ENCODE measurements at places on chromosomes 7 and 10. TPM values are rescaled to one million over a fixed set of nuclear protein-coding genes. Genes with fewer than 3 reads are reported as not detected.

DNA sequence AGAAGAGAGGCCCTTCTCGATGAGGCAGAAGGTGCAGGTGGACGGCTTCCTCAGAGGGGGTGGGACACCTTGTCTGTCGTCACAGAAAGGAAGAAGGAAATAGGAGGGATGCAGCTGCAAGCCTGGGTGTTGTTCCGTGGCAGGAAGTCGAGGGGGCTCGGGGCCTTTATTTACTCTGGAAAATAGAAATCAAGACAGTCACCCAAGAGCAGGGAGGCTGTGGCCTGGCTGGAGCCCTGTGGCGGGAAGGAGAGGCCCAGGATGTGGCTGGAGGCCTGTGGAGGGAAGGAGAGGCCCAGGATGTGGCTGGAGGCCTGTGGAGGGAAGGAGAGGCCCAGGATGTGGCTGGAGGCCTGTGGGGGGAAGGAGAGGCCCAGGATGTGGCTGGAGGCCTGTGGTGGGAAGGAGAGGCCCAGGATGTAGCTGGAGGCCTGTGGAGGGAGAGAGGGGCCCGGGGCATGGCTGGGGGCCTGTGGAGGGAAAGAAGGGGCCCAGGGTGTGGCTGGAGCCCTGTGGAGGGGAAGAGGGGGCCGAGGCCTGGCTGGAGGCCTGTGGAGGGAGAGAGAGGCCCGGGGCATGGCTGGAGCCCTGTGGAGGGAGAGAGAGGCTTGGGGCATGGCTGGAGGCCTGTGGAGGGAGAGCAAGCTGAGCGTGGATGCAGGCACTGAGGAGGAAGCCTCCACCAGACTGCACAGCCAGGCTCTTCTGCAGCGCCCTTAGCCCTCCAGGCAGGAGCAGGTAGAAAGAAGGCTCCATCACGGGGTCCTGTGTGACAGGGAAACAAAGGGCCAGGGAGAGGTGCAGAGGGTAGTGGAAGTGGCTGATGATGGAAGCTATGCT lies 97.3 kb upstream of the SFMBT2 start:
- peak overlapping the region; percentile 89 for H3K27ac ChIP-seq
- H3K4me1 ChIP-seq: peaks cover 55% of the 10 kb centered on the region
- H3K4me3 ChIP-seq: peak overlapping the region; percentile 58

DNA sequence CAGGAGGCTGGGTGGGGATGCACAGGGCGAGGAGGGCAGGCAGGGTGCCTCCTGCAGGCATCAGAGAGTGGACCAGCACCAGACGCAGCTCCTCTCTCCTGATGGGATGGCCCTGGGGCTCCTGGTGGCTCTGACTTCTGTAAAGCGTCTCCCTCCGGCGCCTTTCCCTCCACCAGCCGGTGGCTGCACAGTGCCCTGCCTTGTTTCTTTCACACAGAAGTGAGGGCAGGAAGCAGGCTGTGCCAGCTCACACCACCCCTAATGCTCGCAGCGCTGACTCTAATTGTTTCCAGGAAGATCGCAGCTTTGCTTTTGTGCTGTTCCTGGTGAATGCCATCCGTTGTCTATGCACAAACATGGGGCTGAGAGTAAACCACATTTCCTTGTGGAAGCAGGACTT lies 152.3 kb upstream of the LANCL2 start:
- H3K27me3 ChIP-seq: peaks cover 2% of the 10 kb centered on the region
- no peak overlapping the region for H3K27ac ChIP-seq
- no peaks in the 10 kb centered on the region for H3K4me1 ChIP-seq

GRCh38 chr7:92276460-92276864 lies 30.7 kb downstream of the ANKIB1 start:
- DNase-seq: no peak
- H3K4me1 ChIP-seq: peaks cover 11% of the 10 kb centered on the region
- H3K27me3 ChIP-seq: no peaks in the 10 kb centered on the region
- no peak overlapping the region for H3K27ac ChIP-seq
- peaks cover 36% of the 10 kb centered on the region for H3K36me3 ChIP-seq

DNA sequence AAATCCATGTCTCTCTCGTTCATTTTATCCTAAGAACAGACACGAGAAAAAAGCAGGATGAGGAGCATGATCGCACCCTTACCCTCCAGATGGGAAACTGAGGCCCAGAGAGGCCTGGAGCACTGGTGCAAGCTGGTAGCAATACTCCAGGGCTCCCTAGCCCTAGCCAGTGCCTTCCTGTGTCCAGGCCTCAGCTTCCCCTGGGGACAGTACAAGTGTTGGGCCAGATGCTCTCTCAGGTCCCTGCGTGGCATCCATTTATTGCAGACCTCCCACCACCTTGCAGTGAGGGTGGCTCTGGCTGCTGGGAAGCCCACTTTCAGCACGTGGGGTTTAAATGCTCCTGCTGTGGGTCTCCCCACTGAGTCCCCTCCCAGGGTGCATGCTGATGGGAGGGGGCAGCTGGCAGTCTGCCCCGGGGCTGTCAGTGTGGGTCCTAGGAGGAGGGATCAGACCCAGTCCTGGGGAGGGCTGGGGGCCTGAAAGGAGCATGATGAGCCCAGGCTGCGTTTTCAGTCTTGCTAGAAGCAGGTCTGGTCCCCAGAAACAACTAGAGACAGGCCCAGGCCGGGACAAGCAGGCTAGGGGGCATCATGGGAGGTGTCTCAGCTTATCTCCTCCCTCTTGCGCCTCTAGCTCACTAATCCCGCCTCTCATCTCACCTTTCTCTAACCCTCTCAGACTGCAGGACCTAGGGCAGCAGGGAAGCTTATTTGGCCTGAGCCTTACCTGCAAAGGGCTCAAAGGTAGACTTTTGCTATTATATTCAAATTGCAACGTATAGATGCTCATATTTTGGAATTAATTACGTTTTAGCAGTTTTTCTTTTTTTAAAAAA lies 662 bp upstream of the PPIF start:
- H3K27me3 ChIP-seq: peaks cover 1% of the 10 kb centered on the region
- peak; percentile 45 for DNase-seq
- peak overlapping the region; percentile 91 for H3K4me3 ChIP-seq

- no peaks in the 10 kb centered on the region for H3K27me3 ChIP-seq
- no peak overlapping the region for H3K27ac ChIP-seq
- no peaks in the 10 kb centered on the region for H3K36me3 ChIP-seq
- DNase-seq: no peak
Measured at GRCh38 chr7:137015015-137015414, 146.6 kb downstream of the CHRM2 start.

DNA sequence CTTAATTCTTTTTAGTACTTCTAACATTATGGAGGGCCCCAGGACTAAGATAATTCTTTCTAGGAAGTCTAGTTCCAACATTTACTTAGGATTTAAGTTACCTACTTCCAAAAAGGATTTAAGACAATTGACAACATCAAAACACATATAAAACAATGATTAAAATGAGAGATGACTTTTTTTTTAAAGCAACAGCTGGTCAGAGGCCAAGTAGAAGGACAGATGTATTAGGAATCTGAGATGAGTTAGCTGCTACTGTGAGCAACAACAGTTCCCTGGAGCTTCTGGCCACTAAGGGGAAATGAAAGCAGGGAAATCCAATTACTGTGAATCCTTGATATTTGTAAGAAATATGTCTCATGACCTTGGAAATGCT lies 222.3 kb downstream of the PHTF2 start:
- peaks cover 35% of the 10 kb centered on the region for H3K27me3 ChIP-seq
- no peaks in the 10 kb centered on the region for H3K36me3 ChIP-seq
- no peak overlapping the region for H3K4me3 ChIP-seq
- peaks cover 6% of the 10 kb centered on the region for H3K4me1 ChIP-seq
- DNase-seq: no peak

- no peaks in the 10 kb centered on the region for H3K36me3 ChIP-seq
- peaks cover 2% of the 10 kb centered on the region for H3K4me1 ChIP-seq
- DNase-seq: no peak
- H3K27me3 ChIP-seq: peaks cover 6% of the 10 kb centered on the region
Measured at GRCh38 chr7:55072251-55072650, 53.4 kb downstream of the EGFR start.

DNA sequence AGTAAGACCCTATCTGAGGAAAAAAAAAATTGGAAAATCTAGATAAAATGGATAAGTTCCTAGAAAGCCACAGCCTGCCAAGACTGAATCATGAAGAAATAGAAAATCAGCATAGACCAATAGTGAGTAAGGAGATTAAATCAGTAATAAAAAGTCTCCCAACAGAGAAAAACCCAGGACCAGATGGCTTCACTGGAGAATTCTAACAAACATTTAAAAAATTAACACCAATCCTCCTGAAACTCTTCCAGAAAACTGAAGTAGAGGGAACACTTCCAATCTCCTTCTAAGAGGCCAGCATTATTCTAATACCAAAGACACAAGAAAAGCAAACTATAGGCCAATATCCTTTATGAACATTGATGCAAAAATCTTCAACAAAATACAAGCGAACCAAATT lies 8.8 kb upstream of the LIMK1 start:
- H3K27ac ChIP-seq: no peak overlapping the region
- H3K4me1 ChIP-seq: no peaks in the 10 kb centered on the region
- no peak for DNase-seq
- H3K27me3 ChIP-seq: peaks cover 5% of the 10 kb centered on the region

DNA sequence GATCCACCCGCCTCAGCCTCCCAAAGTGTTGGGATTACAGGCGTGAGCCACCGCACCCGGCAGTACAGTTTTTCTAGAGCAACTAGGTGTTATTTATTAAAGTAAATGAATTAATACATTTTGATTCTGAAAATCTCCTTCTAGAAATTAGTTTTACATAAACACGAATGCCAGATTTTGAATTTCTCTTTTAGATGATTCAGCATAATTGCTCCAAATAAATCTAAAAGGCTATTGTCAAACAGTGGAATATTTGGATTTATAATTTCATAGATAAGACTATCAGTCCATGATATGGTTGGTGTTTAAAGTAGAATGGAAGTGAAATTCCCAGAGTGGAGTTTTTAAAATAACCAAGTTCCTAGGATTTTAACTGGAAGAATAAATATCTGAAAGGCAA lies 1.5 kb upstream of the PHF14 start:
- DNase-seq: no peak
- H3K27me3 ChIP-seq: peaks cover 19% of the 10 kb centered on the region
- H3K36me3 ChIP-seq: peaks cover 14% of the 10 kb centered on the region
- H3K27ac ChIP-seq: no peak overlapping the region
- peaks cover 29% of the 10 kb centered on the region for H3K4me1 ChIP-seq
- peak overlapping the region; percentile 94 for H3K4me3 ChIP-seq

DNA sequence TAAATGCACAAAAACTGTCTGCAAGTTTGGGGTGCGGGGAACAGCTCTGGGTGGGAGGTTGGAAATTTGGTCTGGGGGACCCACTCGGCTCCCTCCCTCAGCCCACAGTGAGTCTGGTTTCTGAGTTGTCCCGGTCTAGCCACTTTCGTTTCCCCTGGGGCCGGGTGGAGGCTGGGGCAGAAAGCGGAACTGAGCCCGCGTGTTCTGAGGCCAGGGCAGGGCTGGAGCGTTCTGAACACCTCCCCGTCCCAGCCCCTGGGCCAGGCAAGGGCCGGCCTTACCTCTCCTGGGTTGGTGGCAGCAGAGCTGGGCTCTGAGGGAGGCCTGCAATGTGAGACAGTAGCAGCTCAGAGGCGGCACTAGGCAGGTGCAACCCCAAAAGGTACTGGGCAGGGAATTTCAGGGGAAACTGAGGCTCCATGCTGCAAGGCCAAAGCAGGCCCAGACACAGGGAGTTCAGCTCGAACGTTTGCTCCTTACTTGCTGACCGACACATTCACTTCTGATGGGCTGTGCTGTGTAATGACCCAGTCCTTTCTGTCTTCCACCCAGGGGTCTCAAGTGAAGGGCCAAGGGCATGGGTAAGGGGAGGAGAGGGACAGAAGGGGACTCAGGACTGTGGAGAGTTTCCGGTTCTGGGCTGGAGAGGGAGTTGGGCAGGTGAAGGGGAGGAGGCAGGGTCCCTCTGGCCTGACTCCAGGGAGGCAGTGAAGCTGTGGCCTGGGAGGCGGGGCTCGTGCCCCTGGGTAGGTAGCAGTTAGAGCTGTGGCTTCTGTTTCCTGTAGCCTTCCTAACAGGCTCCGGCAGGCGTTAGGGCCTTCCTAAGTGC lies 3.0 kb downstream of the IRF5 start:
- DNase-seq: peak; percentile 55
- peak overlapping the region; percentile 60 for H3K4me3 ChIP-seq
- peaks cover 20% of the 10 kb centered on the region for H3K27me3 ChIP-seq
- H3K4me1 ChIP-seq: peaks cover 26% of the 10 kb centered on the region

GRCh38 chr10:34795334-34795733 lies 19.8 kb downstream of the PARD3 start:
- peaks cover 7% of the 10 kb centered on the region for H3K27me3 ChIP-seq
- no peak overlapping the region for H3K27ac ChIP-seq
- no peak overlapping the region for H3K4me3 ChIP-seq

AKAP9 gene
- 49.0 TPM for total RNA-seq

MICU1 gene
- 30.0 TPM for total RNA-seq

- no peak overlapping the region for H3K4me3 ChIP-seq
- H3K4me1 ChIP-seq: peaks cover 5% of the 10 kb centered on the region
- H3K36me3 ChIP-seq: no peaks in the 10 kb centered on the region
- H3K27me3 ChIP-seq: peaks cover 20% of the 10 kb centered on the region
- no peak for DNase-seq
- H3K27ac ChIP-seq: no peak overlapping the region
Measured at GRCh38 chr7:22441157-22441556, 58.8 kb downstream of the STEAP1B start.

GRCh38 chr10:119908166-119908565 lies 15.6 kb downstream of the SEC23IP start:
- no peak overlapping the region for H3K4me3 ChIP-seq
- no peaks in the 10 kb centered on the region for H3K4me1 ChIP-seq
- H3K27me3 ChIP-seq: no peaks in the 10 kb centered on the region
- no peak for DNase-seq

KCNK18 gene
- total RNA-seq: not detected

PRKAG2 gene
- 29.0 TPM for total RNA-seq

DNA sequence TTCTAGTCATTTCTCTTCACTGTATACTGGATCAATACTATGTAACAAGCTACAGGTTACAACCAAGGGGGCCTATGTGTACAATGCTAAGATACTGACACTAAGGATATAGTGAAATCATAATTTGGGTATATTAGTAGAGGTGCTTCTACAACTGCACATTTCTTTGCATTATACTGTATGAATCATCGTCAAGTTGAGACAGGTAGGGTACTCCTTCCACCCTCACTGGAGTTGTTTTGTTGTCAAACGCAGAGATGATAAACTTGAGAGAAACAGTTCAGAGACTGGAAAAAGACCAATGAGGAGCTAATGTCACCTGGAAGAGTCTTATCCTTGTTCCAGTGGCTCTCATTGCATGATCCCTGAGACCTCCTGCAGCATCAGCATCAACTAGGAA lies 208.2 kb upstream of the PRPS1L1 start:
- H3K36me3 ChIP-seq: no peaks in the 10 kb centered on the region
- H3K27me3 ChIP-seq: no peaks in the 10 kb centered on the region
- no peak overlapping the region for H3K4me3 ChIP-seq
- DNase-seq: no peak

ANXA7 gene
- total RNA-seq: 90.6 TPM
